ENCODE measurements at places on chromosomes 12 and 14.
A peak's percentile ranks its signal among the peaks of the same experiment; 100 is the strongest.

DNA sequence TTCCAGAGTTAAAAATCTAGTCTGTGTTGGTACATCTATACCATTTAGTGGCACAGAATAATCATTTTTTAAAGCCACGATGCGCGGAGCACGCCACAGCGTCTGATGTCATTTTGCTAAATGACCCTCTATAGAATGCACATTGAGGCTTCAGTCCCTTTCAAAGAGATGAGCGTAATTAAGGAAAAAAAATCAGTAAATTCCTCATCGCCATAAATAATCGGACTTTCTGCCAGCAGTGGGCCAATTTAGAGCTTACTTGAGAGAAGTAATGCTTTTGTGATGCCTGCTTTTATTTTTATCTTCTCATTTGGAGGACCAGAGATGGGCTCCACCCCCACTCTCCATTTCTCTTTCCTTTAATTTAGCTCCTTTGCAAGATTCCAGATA is 4.0 kb downstream of the ASCL1 start:
- DNase-seq, result no peak

- DNase-seq, result peak; percentile 59
Measured at GRCh38 chr12:124523071-124523470, 44.3 kb downstream of the NCOR2 start.

DNA sequence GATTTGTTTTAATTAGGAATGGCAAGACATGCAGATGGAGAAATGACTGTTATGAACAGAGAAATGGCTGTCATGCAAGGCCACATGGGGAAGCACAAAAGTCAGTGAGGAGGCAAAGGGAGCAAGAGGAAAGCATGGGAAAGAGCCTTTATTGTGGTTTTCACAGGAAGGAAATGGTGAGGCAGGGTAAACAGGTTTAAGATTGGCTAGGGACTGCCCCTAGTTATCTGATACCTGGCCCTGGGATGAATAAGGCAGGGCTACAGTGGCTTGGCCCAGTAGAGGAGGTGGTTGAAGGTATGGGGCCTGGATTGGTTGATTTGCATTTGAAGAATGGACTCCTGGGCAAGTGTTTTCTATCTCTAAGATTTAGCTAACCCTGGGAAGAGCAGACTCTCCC is 168.7 kb upstream of the CNOT2 start:
- DNase-seq, result no peak

DNA sequence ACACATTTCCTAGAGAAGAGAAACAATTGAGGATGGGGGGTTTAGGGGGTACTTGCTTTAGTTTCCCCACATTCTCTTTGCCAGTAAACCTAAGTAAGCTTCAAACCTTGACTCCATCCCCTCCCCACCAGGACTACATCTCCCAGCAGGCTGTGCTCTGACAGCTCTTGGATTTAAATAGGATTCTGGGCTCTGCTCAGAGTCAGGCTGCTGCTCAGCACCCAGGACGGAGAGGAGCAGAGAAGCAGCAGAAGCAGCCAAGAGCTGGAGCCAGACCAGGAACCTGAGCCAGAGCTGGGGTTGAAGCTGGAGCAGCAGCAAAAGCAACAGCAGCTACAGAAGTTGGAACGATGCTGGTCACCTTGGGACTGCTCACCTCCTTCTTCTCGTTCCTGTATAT is 20.6 kb downstream of the RDH12 start:
- DNase-seq, result peak; percentile 32

- no peak for DNase-seq
Measured at GRCh38 chr12:104709692-104710435, 248.2 kb downstream of the SLC41A2 start.

GRCh38 chr12:52338241-52338960 is 17.2 kb upstream of the KRT83 start:
- DNase-seq, result no peak

- no peak for DNase-seq
Measured at GRCh38 chr12:18970603-18971002, 158.9 kb upstream of the PLEKHA5 start.

- no peak for DNase-seq
Measured at GRCh38 chr12:71503579-71504391, 64.2 kb downstream of the LGR5 start.

GRCh38 chr12:19431407-19432308 is 7.6 kb upstream of the AEBP2 start:
- no peak for DNase-seq

GRCh38 chr12:110002676-110003515 is 3.7 kb downstream of the ANKRD13A start:
- DNase-seq, result no peak

DNA sequence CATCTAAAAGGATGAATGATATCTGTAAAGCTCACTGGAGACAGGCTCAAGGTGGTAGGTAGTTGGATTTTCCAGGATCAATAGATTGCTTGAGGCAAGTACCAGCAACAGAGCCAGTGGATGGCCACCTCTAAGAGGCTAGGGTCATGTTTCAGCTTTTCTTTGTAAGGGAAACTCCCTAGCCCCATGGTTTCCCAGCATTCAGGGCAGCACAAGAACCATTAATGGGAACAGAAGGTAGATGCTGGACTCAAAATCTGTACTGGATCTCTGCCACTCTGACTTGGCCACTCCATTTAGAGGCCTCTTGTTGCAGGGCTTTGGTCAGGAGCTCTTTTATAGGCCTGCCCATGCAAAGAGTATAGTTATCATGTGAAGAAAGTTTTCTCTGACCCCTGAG is 76.1 kb upstream of the DYRK2 start:
- DNase-seq, result no peak

DNA sequence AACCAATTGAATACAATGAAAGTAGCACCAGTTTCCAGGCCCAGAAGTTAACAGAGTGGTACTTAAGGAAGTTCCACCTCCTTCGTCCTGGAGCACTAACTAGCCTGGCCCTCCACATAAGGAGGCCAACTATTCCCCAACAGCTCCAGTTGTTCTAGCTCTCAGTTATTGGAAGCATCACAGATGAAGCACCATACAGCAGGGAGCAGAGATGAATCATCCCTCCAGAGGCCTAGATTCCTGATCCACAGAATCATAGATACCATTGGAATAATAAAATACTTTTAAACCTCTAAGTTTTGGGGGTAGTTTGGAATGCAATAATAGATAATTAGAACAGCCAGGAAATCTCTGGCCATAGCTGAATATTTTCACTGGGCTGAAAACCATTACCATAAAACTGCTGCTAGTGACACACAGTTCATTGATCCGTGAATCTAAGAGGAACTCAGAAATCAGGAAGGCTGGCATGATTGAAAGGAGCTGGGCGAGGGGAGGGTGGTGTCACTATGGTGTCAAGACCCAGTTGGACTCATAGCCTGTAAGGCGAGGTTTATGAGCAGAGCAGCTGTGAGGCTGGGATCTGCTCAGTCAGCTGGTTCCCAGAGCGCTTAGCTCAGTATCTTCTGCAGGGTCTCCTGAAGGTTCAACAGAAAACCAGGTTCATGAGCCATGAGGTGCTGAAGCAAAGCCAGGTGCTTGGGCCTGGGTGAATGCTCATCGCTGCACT is 371.4 kb upstream of the TMTC1 start:
- DNase-seq, result no peak

DNA sequence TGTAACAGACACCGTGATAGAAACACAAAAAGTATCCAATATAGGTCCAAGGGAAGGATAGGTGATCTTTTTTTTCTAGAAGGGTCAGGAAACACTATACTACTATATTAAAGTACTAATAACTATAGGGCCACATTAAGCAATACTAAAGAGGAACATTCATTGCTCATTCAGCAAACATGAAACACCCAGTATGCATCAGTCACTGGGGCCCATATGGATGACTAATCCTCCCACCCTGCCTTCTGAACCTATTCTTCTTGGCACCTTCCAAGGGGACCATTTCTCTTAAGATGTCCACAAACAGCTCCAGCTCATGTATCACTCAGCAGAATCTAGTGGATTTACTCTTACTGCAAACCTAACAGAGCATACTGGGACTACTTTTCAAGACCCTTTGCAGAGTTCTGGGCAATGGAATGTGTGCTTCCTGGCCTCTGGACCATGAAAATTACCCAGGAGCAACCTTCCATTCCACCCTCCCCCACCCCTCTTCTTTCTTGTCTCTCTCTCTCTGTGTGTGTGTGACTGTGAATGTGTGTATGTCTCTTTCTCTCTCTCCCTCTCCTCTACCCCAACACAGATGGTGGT is 187.9 kb downstream of the EPS8 start:
- no peak for DNase-seq

- DNase-seq, result no peak
Measured at GRCh38 chr12:131313635-131314034, 359.9 kb downstream of the ADGRD1 start.

GRCh38 chr14:56004786-56005185 is 113.4 kb upstream of the PELI2 start:
- peak; percentile 35 for DNase-seq

DNA sequence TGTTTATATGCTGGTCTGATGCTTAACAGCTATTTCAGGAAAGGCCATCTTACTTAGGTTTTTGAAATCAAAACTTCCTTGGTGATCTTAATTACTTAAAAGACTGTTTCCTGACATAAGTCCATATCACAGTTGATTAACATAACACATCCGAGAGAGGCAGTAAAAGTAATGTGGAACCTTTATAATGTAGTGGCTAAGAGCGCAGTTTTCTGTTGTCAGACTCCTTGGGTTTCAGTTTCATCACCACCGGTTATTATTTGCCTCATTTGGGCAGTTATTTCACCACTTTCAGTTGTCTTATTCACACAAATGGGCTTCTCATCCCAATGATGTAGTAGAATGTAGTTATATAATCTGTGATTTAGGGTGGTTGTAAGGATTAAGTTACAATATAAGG is 30.9 kb downstream of the TBC1D15 start:
- no peak for DNase-seq

- DNase-seq, result no peak
Measured at GRCh38 chr14:25090716-25091454, 40.9 kb upstream of the STXBP6 start.

DNA sequence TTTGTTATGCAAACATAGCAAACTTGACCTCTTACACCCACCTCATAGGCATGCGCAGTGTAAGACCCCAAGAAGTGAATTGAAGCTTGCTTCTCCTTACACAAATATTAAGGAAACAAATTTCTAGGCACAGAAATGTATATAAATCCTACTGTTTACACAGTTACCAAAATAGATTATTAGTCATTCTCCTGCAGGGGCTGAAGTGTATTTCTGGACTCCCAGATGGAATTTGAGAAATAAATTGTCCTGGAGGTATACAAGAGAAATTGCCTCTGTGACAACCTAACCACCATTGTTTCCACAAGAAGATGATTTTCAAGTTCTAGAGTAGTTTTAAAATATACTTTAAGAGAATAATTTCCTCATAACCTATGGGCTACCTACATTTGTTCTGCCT is 656.0 kb upstream of the MDGA2 start:
- no peak for DNase-seq

DNA sequence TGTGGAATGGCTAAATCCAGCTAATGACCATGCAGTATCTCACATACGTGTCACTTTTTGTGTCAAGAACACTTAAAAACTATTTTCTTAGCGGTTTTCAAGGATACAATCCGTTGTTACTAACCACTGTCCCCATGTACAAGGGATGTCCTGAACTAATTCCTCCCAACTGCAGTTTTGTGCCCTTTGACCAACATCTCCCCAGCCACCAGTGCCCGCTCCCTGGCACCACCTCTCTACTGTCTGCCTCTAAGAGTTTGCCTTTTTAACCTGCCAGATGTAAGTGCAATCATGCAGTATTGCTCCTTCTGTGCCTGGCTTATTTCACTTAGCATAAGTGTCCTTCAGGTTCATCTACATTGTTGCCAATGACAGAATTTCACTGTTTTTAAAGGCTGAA is 315.7 kb downstream of the TMEM121 start:
- no peak for DNase-seq

DNA sequence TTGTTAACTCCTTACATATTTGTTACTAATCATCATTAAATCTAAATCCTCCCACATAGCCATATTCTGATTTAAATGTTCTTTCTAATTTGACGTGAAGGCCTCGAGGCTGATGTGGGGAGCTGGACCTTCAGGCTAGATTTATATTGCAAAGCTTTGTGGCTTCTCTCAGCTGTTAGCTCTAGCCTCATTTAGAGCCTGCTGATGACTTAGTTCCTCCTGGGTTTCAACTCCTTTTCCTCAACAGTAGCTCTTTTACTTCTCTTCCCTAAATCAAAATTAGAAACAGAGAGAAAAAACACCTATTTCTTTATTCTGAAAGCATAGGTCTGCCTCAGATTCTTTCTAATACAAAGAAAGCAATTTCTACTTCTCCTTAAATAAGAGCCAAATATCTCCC is 477.5 kb upstream of the CCDC196 start:
- DNase-seq, result no peak

- no peak for DNase-seq
Measured at GRCh38 chr14:104316121-104316722, 177.8 kb downstream of the KIF26A start.

- no peak for DNase-seq
Measured at GRCh38 chr12:122304924-122305323, 38.6 kb upstream of the VPS33A start.

DNA sequence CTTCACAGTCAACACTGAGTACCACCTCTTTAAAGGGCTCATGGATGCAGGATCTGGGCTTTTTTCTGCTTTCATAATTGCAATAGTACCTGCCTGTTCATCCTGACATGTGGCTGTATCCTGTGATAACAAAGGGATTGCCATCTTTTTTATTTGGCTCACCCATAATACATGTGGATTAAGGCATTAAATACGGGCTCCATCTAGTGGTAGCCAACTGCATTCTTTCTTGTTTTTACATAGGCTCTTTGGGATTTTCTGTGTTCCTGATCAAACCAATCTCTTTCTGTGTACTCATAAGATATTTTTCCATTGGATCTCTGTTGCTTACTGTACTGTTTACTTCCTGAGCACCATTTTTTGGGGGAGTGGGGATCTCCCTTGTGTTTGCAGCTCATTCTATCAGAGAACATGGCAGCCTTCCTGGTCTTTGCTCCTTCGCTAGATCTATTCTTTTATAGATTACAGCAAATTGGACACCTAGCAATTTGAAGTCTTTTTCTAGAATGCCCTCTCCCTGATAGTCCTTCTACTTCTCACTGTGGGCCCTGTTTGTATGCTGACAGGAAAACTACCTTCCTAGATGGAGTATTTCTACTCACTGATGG is 723.4 kb upstream of the MDGA2 start:
- DNase-seq, result peak; percentile 27

GRCh38 chr12:71645268-71645667 is 18.4 kb downstream of the ZFC3H1 start:
- DNase-seq, result peak; percentile 37

- no peak for DNase-seq
Measured at GRCh38 chr14:94646066-94646465, 33.9 kb downstream of the SERPINA3 start.

Data from common myeloid progenitor, CD34-positive (primary cell).